ENCODE measurements at places on chromosomes 3 and 15. TPM values are rescaled to one million over a fixed set of nuclear protein-coding genes. Genes with fewer than 3 reads are reported as not detected.

DNA sequence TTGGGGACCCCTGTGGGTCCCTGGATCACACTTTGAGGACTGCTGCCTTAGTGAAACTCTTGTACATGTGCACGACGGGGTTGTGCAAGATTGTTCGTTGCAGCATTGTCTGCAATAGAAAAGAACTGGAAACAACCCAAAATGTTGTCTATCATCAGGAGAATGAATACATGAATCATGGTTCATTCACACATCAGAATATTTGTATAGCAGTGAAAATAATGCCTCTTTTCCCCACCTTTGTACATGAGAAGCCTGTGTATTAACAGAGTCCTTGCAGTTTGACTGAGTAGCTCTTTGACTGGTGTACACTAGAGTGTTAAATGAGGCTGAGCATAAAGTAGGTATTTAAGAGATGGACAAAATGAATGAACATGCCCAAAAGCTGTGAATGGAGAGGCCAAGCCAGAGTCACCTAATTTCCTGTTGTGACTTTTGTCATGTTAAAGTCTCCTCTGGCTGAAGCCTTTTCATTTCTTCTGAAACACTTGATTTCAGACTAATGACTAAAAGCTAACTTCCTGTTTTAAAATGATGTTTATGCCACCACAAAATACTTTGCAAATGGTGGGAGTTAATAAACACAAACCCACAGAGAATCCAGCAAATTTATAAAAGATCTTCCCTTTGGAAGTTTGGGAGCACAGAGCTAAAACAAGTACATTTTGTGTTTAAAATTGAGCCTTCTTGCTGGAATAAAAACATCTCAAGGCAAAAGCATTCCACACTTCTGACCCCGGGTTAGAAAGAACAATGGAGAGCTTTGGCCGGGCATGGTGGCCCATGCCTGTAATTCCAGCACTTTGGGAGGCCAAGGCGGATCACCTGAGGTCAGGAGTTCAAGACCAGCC lies 20.6 kb upstream of the USP3 start:
- DNase-seq: no peak
- H3K4me1 ChIP-seq: peaks cover 26% of the 10 kb centered on the region
- H3K4me3 ChIP-seq: no peak overlapping the region
- H3K27ac ChIP-seq: 0 out of 2 replicates have a peak overlapping the region, but pooled peaks have one; percentile 5
- no peaks in the 10 kb centered on the region for H3K36me3 ChIP-seq
- H3K27me3 ChIP-seq: no peaks in the 10 kb centered on the region

GRCh38 chr15:95604634-95605036 lies 725.9 kb upstream of the NR2F2 start:
- H3K4me1 ChIP-seq: no peaks in the 10 kb centered on the region
- no peaks in the 10 kb centered on the region for H3K36me3 ChIP-seq
- no peak overlapping the region for H3K27ac ChIP-seq
- no peak overlapping the region for H3K4me3 ChIP-seq

DNA sequence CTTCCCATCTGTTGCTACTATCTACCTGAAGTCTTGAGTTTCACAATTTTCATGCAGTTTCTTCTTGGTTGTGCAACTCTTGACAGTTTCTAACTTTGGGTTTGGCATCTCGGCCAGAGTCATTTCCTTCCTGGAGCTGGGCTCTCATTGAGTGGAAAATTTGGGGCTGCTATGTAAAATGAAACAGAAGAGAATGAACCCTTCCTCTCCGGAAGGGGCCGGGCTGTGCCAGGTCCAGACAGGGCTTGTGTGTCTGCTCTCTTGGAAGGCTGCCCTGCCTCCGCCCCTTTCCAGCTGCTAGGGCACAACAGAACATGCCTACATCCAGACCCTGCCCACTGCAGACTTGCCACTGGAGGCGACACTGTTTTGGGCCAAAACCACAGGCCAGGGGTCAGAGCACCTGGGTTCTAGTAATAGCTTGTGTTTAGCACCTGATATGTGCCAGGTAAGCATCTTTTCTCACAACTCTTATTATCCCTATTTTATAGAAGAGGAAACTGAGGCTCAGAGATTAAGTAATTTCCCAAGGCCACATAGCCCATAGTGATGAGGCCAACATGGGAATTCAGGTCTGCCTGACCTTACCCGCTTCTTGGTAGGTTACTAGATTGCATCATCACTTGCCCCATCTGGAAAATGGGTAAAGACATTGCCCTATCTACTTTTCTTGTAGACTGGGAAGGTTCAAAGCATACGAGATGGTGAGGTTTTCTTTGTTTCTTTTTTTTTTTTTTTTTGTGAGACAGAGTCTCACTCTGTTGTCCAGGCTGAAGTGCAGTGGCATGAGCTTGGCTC lies 25.0 kb downstream of the IRAK2 start:
- peak overlapping the region; percentile 97 for H3K27ac ChIP-seq
- 0 out of 2 replicates have a peak, but pooled peaks cover 9% of the 10 kb centered on the region for H3K36me3 ChIP-seq
- peaks cover 68% of the 10 kb centered on the region for H3K4me1 ChIP-seq
- no peak overlapping the region for H3K4me3 ChIP-seq
- no peaks in the 10 kb centered on the region for H3K27me3 ChIP-seq

- no peaks in the 10 kb centered on the region for H3K36me3 ChIP-seq
- no peak overlapping the region for H3K27ac ChIP-seq
- H3K4me3 ChIP-seq: no peak overlapping the region
- no peaks in the 10 kb centered on the region for H3K27me3 ChIP-seq
- no peak for DNase-seq
Observed at GRCh38 chr3:61595288-61595687, 33.9 kb downstream of the PTPRG start.

DNA sequence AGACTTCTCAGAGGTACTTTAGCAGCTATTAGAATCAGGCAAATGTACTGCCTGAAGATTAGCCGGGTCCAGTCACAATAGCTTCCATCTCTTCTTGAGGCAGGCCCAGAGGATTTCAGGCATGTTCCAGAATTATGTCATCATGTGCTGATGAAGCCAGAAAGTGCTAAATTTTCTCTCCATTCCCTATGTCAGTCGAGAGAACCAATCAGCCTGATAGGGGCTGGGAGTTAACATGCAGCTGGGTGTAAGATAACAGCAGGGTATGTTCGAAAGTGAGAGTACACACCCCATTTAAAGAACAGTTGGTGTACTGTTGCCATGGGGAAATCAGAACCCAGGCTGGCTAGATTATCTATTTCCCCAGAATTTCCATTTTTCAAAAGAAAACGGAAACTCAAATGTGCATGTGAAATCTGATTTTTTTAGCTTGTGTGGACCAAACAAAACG lies 48.7 kb downstream of the MYH15 start:
- H3K27ac ChIP-seq: no peak overlapping the region
- no peaks in the 10 kb centered on the region for H3K27me3 ChIP-seq
- H3K4me1 ChIP-seq: no peaks in the 10 kb centered on the region

- H3K4me1 ChIP-seq: no peaks in the 10 kb centered on the region
- H3K27me3 ChIP-seq: no peaks in the 10 kb centered on the region
- no peak overlapping the region for H3K27ac ChIP-seq
- H3K4me3 ChIP-seq: no peak overlapping the region
- H3K36me3 ChIP-seq: no peaks in the 10 kb centered on the region
Observed at GRCh38 chr15:39896846-39897245, 23.2 kb downstream of the GPR176 start.

GRCh38 chr3:21934591-21934990 lies 183.6 kb upstream of the ZNF385D start:
- H3K27me3 ChIP-seq: no peaks in the 10 kb centered on the region
- no peaks in the 10 kb centered on the region for H3K36me3 ChIP-seq
- H3K4me1 ChIP-seq: no peaks in the 10 kb centered on the region
- no peak for DNase-seq
- no peak overlapping the region for H3K4me3 ChIP-seq
- H3K27ac ChIP-seq: no peak overlapping the region

COL7A1 gene
- 151 TPM for total RNA-seq

DNA sequence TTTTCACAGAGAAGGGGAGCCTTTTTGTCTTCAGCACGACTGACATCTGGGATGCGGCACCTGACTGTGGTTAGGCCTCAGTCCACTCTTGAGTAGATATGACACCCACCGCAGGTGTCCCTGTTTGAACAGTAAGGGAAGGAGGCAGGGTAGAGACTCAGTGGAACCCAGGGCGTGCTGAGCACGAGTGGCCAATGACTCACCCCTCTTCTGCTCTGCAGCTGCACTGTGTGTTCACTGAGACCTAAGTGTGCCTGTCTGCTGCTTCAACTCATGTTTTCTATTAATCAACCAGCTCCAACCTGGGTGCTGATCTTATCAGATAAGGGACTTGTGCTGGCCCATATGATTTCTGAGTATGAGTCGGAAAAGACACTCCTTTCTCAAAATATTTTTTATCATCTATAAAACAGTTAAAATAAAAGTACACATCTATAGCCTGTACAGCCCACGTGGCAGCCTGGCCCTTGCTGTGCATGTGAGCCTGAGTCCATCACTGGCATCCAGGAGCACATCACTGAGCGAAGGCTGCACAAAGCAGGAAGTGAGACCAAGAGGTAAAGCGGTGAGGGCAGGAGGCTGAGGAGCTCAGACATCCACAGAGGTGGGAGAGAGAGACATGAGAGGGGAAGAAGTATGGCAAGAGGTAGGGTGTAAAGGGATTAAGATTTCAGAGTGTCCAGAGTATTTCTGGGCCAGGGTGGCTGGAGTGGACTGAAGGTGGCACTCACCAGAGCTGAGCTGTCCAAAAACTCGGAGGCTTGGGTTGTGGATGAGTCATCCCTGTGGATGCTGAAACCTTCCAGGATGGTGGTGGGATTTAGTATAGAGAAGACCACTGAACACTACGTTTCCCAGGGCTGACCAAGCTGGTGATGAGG lies 49.2 kb downstream of the SLC41A3 start:
- no peaks in the 10 kb centered on the region for H3K4me1 ChIP-seq
- no peaks in the 10 kb centered on the region for H3K27me3 ChIP-seq
- no peak for DNase-seq
- no peak overlapping the region for H3K27ac ChIP-seq
- no peaks in the 10 kb centered on the region for H3K36me3 ChIP-seq

GRCh38 chr3:124815781-124816180 lies 71.4 kb downstream of the ITGB5 start:
- H3K27ac ChIP-seq: peak overlapping the region; percentile 96
- H3K4me1 ChIP-seq: peaks cover 52% of the 10 kb centered on the region
- H3K4me3 ChIP-seq: no peak overlapping the region
- no peaks in the 10 kb centered on the region for H3K27me3 ChIP-seq
- DNase-seq: no peak

GRCh38 chr3:161395115-161396012 lies 24.0 kb upstream of the SPTSSB start:
- H3K27me3 ChIP-seq: no peaks in the 10 kb centered on the region
- no peaks in the 10 kb centered on the region for H3K4me1 ChIP-seq
- no peak overlapping the region for H3K27ac ChIP-seq
- no peak overlapping the region for H3K4me3 ChIP-seq

- H3K27me3 ChIP-seq: peaks cover 5% of the 10 kb centered on the region
- H3K27ac ChIP-seq: no peak overlapping the region
- H3K4me1 ChIP-seq: no peaks in the 10 kb centered on the region
- no peak for DNase-seq
- H3K36me3 ChIP-seq: no peaks in the 10 kb centered on the region
Observed at GRCh38 chr15:73716417-73716816, 32.2 kb downstream of the CD276 start.

GRCh38 chr3:9056581-9056980 lies 93.3 kb upstream of the RAD18 start:
- no peaks in the 10 kb centered on the region for H3K4me1 ChIP-seq
- no peak overlapping the region for H3K27ac ChIP-seq
- no peaks in the 10 kb centered on the region for H3K27me3 ChIP-seq
- no peak for DNase-seq
- H3K36me3 ChIP-seq: no peaks in the 10 kb centered on the region

DNA sequence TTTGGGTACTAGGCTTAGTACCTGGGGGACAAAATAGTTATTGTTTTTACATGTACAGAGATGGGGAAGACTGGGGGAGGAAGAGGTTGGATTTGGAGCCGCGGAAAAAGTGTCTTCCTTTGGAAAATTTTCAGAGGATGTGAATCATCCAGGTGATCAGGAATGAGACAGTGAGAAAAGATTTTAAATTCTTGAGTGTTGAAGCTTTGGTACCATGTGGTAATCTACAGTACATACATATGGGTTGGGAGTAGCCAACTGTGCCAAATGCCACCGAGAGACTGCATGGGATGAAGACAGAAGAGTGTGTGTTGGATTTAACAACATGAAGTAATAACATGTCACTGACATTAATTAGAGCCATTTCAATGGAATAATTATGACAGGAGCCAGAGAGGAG lies 1238.2 kb downstream of the ROBO1 start:
- H3K27me3 ChIP-seq: no peaks in the 10 kb centered on the region
- DNase-seq: no peak
- no peaks in the 10 kb centered on the region for H3K4me1 ChIP-seq
- no peaks in the 10 kb centered on the region for H3K36me3 ChIP-seq
- no peak overlapping the region for H3K27ac ChIP-seq

DNA sequence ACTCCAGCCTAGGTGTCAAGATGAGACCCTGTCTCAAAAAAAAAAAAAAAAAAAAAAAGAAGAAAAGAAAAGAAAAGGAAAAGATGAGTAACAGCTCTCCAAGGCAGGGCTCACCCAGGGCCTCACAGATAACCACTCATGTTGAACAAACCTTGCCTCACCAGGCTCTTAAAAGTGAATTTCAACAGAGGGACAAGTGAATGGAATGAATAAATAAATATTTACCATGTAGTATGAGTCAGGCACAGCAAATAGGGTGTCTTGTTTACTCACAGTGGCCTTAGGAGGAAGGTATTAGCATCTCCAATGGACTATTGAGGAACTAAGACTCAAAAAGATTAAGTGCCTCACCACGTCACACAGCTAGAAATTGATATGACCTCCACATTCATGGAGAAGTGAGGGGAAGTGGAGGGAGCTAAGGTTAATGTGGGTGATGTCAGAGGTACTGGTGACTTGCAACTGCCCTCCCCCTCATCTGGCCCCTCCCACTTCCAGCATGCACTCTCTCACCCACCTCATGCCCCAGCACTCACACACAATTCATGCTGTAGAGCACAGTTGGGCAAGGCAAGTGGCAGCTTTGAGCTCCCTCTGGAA lies 255.5 kb downstream of the UACA start:
- H3K36me3 ChIP-seq: 0 out of 2 replicates have a peak, but pooled peaks cover 4% of the 10 kb centered on the region
- H3K27ac ChIP-seq: peak overlapping the region; percentile 99
- no peaks in the 10 kb centered on the region for H3K27me3 ChIP-seq
- H3K4me1 ChIP-seq: peaks cover 69% of the 10 kb centered on the region

CHST2 gene
- 0.15 TPM for total RNA-seq

DNA sequence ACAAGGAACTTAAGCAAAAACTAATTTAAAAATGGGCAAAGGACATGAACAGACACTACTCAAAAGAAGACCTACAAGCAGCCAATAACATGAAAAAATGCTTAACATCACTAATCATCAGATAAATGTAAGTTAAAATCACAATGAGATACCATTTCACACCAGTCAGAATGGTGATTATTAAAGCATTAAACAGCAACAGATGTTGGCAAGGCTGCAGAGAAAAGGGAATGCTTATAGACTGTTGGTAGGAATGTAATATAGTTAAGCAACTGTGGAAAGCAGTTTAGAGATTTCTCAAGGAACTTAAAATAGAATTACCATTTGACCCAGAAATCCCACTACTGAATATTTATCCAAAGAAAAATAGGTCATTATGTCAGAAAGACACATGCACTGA lies 482.2 kb downstream of the SQOR start:
- H3K4me1 ChIP-seq: no peaks in the 10 kb centered on the region
- H3K36me3 ChIP-seq: no peaks in the 10 kb centered on the region
- H3K27ac ChIP-seq: no peak overlapping the region
- H3K4me3 ChIP-seq: no peak overlapping the region
- DNase-seq: no peak

GRCh38 chr3:151362751-151363174 lies 21.8 kb downstream of the P2RY12 start:
- no peak overlapping the region for H3K4me3 ChIP-seq
- H3K4me1 ChIP-seq: no peaks in the 10 kb centered on the region
- no peaks in the 10 kb centered on the region for H3K36me3 ChIP-seq
- H3K27ac ChIP-seq: no peak overlapping the region
- DNase-seq: no peak

SPINK8 gene
- not detected for total RNA-seq

GRCh38 chr3:55858302-55858701 lies 371.2 kb upstream of the WNT5A start:
- no peaks in the 10 kb centered on the region for H3K36me3 ChIP-seq
- DNase-seq: no peak

All from PC-9 (cell line).